ENCODE measurements at places on chromosomes 2 and 18.

DNA sequence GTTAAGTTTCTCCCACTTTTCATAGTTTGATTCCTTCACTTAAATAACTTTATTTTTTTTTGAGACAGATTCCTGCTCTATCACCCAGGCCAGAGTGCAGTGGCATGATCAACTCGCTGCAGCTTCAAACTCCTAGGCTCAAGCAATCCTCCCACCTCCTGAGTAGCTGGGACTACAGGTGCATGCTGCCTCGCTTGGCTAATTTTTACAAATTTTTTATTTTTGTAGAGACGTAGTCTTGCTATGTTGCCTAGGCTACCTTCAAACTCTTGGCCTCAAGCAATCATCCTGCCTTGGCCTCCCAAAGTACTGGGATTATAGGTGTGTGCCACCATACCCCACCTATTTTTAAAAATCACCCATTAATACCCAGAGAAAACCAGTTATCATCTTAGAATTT is 14.2 kb upstream of the WIPF1 start:
- DNase-seq = no peak

DNA sequence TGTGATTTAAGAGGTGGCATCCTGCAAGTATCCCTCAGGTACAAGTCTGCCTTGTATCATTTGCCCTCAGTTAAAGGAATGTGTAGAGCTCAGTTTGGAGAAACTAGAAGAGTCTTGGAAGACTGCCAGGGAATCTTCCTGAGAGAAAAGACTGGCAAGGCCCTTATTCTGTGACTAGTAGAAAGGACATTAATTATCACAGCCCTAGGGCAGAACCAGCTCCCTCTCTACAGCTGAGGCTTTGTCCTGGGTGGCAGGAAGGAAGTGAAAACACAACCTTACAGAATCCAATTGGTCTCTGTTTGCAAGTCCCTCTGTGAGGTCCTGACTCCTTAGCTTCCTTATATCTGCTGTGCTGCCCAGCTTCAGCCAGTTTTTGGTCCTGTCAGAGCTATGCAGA is 385.9 kb upstream of the CYRIA start:
- DNase-seq = no peak

DNA sequence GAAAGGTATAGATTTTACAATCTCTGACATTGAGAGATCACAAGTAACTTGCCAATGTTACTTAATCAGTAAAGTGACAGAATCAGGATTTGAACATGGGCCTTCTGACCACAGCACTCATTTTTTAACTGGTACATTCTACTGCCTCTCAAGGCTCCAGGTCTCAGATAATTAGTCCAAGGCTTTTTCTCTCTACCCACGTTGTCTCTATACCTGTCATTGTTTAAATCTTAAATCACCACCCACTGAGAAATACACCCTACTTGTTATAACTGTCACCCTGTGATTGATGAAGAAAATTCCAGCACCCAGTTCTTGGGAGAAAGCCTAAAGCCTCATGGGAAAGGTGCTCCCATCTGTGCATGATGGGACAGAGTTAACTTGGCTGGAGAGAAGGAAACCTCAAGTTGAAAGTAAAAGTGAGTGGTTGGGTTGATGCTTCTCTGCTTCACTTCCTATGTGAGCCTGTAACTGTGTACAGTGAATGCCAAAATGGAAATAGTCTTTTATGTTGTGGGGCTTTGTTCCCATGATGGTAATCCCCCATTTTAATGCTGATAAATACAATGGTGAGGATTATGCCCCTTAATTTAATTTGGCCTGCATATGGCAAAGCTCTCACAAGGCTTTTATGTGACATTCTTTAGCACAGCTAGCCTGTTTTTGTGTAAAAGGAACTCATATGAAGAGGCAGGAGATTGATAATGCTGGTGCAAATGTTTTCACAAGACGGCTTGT is 190.1 kb upstream of the SP5 start:
- DNase-seq = peak; percentile 56

DNA sequence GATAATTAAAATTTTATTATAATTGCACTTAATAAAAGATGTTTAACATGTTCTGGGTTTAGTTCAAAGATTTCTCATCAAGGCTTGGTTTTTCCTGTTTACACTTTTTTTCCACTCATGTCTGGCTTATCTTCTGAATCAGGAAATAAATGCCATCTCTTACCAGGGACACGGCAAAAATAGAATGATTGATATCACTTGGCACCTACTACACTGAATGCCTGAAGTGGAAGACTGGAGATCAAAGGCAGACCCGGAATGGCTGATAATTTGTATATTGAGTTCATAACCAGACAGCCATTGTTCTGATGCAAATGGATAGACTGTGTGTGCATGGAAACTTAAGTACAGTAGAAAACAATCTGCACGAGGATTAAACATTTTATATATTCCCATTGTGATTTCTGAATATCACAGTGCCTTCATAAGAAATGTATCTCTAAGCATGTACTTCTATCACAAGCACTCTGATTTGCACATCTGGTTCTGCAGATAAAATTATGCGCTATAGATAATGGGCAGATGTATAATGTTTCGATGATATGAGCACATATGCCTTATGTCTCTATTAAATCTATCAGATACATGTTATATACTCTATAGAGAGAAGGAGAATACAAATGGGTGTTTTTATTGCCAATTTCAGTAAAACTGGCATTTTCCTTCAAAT is 304.8 kb downstream of the RND3 start:
- no peak for DNase-seq

DNA sequence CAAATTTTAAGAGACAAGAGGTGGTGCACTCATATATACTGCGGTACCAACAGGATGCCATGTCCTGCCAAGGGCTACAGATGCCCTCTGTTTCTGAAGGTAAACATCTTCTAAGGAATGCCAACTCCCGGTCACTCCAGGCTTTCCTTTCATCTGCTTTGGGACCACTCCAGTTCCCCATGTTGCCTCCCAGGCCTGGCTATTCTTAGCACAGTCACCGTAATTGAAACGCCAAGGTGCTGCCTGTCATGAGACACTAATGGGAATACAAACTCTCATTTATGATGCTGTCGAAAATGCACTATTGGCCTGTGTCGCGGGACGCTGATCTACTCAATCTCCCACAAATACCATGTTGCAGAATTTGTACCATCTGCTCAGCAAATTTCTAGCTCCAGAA is 79.6 kb downstream of the KLF7 start:
- no peak for DNase-seq

- DNase-seq = no peak
These were observed 34.5 kb downstream of the SCRN3 start for GRCh38 chr2:174430066-174430465.

GRCh38 chr2:218400167-218400929 is 680 bp downstream of the CTDSP1 start:
- DNase-seq = peak; percentile 37

- DNase-seq = no peak
These were observed 66.1 kb downstream of the TPO start for GRCh38 chr2:1479346-1479745.

DNA sequence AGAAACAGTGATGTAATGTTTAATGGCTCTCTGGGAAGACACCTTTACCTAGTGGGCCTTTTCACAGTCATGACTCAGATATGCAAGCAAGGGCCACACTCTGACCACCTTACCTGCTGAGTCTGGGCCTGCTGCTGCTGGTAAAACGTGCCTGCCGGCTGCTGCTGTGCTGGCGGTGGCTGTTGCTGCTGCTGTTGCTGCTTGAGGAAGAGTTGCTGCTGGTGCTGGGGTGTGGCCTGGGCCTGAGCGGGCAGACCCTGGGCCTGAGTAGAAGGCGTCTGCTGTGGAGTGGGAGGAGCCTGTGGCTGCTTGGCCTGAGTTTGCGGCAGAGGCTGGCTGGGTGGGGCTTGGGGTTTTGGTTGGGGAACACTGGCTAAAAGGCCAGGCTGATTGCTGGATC is 81.6 kb upstream of the NFU1 start:
- DNase-seq = no peak

DNA sequence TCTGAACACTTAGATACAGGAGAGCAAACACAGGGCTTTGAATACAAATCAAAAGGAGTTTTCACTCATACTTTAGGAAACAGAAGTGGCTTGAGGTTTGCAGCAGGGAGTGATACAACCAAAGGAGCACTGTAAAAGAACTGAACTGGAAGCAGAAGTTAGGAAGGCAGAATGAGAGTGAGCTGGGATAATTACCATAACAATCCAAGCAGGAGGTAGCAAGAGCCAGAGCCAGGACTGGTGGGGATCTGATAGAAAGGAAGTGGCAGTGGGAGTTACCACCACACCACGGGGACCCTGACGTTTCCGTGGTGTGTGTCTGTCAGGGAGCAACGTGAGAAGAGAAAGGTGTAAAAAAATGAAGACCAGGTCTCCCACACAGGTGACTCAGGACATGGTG is 81.3 kb upstream of the EPB41L3 start:
- no peak for DNase-seq

DNA sequence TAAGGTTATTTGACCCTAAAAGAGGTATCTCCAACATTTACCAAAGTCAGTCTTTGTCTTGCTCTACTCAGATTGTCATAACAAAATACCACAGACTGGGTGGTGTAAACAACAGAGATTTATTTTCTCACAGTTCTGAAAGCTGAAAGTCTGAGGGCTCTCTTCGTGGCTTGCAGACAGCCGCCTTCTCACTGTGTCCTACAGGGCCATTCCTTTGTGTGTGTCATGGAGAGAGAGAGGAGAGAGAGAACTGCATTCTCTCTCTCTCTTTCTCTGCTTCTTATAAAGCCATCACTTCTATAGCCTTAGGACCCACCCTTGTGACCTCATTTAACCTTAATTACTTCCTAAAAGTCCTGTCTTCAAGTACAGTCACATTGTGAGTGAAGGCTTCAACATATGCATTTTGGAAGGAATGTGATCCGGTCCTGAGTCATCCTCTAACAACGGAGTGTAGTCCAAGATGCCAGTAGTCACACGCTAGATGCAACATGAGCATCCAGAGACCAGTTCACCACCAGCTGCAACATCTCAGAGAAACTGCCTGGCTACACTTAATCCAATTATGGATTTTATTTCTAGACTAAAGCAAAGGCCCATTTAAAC is 130.2 kb downstream of the CD226 start:
- peak; percentile 57 for DNase-seq

- no peak for DNase-seq
These were observed 21.4 kb upstream of the FRZB start for GRCh38 chr2:182887753-182888415.

GRCh38 chr2:12737297-12737696 is 20.6 kb downstream of the TRIB2 start:
- no peak for DNase-seq

DNA sequence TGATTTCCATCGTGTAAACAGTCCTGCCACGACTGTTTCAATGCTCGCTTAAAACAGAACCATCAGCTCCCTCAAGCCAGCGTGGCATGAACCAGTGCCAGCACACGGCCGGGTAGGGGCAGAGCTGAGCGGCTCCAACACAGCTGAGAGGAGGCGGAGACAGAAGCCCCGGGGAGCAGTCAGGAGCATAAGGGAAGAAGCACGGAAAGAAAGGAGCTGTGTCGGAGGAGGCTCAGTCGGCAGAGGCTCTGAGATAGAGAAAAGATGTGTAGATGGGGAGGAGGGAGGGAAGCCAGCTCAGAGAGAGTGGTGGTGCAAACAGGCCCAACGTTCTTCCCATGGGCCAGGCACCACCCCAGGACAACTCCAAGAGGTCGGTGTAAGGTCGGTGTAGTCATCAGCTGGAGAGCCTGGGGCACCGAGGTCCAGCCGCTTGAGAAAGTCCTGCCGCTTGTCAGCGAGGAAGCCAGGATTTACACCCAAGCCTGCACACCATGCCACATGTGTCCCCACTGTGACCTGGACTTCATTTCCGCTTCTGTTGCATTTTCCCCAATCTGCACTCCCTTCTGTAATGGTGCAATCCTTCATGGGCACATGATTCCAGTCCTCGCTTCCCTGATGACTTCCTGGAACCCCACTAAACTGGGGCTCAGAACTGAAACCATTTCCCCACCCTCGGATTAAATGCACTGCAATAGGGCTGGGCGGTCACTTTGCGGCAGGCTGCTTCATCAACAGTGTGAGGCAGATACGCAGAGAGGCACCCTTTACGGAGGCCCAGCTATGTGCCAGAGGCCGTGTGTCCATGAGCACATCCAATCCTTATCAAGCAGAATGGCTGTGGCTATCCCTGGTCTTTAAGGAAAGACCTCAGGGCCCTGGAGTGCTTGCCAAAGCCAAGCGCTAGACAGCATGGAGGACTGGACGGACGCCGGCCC is 43.5 kb downstream of the CYP27C1 start:
- DNase-seq = no peak

DNA sequence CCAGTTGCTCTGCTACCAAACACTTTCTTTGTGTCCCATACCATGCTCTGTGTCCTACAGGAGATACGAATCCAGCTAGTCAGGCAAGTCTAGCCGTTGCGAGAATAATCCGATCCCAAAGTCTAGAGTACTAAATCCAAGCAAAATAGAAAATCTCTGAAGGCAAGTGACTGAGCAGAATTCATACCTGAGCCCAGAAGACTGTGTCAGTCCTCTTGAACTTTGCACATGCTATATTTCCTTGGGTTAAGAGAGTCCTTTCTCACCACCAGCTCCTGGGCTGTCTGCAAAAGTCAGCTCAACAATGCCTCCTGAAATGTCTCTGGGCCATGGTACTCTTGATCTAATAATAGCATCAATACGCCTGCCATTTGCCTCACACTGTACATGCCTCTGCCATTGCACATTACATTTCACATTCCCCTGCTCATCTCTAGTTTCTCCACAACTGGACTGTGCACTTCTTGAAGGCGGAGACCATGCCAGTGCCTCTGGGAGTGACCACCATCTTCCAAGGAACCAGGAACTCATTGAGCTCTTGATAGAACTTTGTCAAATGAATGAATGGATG is 265.8 kb upstream of the ID2 start:
- no peak for DNase-seq

- no peak for DNase-seq
These were observed 641.7 kb downstream of the NR4A2 start for GRCh38 chr2:155690785-155691184.

DNA sequence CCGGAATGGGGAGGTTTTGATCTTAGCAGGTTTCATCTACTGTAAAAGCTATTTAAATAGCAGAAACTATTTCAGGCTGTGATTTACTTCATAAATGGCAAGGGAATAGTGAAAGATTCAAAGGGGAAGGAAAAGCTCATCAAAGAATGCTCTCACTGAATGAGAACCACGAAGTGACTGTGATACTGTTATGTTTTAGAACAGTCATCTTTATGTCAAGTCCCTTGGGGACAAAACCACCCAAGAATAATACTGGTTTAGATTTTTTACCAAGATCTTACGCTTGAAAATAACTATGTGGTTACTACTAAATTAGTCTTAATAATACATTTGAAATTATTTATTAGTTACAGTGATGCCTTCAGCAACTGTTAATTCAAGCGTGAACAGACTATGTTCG is 28.1 kb downstream of the FARSB start:
- no peak for DNase-seq

DNA sequence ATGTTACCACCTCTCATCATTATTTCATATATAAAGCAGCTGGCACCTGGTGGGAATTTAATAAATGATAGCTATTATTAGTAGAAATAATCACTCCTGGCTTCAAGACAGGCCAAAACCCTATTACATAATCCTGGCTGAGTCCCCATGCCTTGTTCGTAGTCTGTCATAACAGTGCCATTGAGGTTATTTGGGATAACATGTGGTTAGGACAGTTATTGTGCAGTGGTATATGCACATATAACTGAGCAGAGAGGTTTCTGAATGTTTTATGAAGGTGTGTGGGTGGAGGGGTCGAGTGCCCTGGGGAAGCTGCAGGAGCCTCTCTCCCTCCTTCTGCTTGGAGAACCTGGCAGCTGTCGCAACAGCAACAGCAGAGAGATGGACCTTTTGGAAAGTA is 162.4 kb upstream of the NABP1 start:
- DNase-seq = no peak

GRCh38 chr2:142291969-142292368 is 161.2 kb upstream of the LRP1B start:
- peak; percentile 81 for DNase-seq
